Activated CD8-positive, alpha-beta T cell treated with anti-CD3 and anti-CD28 coated beads for 36 hours (primary cell): ENCODE measurements at places on chromosomes 12 and 14. TPM values are rescaled to one million over a fixed set of nuclear protein-coding genes. Genes with fewer than 3 reads are reported as not detected.

DNA sequence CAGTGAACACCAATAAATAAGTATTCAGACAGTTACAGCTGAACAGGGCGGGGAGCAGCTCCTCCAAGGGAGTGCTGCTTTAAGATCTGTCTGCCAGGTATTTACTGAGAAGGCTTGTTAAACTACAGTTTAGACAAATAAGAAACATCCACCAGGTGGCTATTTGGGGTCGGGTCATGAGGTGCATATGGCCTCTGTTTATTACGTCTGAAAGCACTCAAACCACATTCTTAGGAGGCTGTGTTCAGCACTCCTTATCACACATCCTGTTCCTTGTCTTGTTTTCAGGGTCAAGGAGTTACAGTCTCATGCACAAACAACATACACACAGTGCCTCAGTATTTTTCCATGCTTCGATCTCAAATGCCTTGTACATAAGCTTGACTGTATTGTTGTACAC lies 78.8 kb downstream of the KCNMB4 start:
- DNase-seq = no peak
- no peak overlapping the region for H3K4me3 ChIP-seq
- peaks cover 2% of the 10 kb centered on the region for H3K27me3 ChIP-seq
- no peaks in the 10 kb centered on the region for H3K4me1 ChIP-seq
- no peaks in the 10 kb centered on the region for H3K36me3 ChIP-seq
- no peak overlapping the region for H3K27ac ChIP-seq

GRCh38 chr12:22577667-22578066 lies 33.3 kb upstream of the C2CD5 start:
- no peak for DNase-seq
- no peak overlapping the region for H3K4me3 ChIP-seq
- no peaks in the 10 kb centered on the region for H3K36me3 ChIP-seq
- H3K4me1 ChIP-seq = no peaks in the 10 kb centered on the region
- peaks cover 1% of the 10 kb centered on the region for H3K27me3 ChIP-seq
- H3K27ac ChIP-seq = no peak overlapping the region

- H3K36me3 ChIP-seq = no peaks in the 10 kb centered on the region
- no peak overlapping the region for H3K27ac ChIP-seq
- H3K4me1 ChIP-seq = no peaks in the 10 kb centered on the region
Observed at GRCh38 chr12:109278912-109279311, 30.2 kb downstream of the FOXN4 start.

DNA sequence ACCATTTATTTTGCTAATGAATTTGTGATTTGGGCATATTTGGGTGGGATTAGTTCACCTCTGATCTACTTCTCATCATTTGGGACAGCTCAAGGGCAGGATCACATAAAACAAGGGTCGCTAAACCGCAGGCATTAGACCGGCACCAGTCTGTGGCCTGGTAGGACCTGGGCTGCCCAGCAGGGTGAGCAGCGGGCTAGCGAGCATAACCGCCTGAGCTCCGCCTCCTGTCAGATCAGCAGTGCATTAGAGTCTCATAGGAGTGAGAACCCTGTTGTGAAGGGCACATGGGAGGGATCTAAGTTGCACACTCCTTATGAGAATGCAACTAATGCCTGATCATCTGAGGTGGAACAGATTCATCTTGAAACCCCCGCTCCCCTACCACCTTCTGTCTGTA lies 785.3 kb downstream of the TRHDE start:
- no peaks in the 10 kb centered on the region for H3K4me1 ChIP-seq
- no peak overlapping the region for H3K27ac ChIP-seq
- H3K36me3 ChIP-seq = no peaks in the 10 kb centered on the region

DNA sequence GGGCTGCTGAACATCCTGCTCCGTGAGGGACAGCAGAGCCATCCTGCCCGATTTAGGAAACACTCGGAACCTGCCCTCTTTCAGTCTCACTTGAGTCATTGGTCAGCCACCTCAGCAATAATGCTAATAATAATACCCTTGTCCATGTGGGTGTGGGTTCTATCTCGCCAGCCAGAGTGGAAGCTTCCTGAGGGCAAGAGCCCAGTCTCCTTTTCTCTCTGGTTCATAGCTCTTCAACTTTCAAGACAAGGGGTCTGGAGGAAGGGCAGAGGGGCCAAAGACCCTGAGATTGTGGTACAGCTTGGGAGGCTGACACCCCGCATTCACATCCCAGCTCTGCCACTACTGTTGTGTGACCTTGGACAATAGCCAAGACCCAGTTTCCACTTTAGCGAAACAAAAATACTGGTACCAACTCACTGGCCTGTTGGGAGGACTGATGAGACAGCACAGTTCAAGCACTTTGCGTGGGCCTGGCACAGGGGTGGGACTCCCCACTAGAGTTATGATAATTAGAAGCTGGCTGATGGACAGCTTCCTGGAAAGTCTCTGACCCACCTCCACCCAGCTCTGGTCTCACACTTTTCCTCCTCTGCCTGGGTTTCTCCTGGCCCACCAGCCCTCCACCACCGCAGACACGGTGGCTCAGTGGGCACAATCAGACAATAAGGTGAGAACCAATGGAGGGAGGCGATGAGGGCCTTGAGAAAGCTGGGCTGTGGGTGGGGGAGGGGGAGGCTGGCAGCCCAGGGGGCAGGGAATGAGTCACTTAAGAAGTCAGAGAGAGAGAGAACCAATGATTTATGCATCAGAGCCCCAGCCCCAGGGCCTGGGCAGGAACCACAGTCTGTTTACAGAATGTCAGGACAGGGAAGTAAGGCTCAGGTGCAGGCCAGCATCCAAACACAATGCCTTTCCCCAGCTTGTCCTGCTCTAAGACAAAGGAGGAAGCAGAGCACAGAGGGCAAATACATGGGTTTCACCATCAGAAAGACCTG lies 9.6 kb downstream of the FAIM2 start:
- DNase-seq = peak; percentile 41
- peaks cover 2% of the 10 kb centered on the region for H3K4me1 ChIP-seq
- no peaks in the 10 kb centered on the region for H3K36me3 ChIP-seq

GRCh38 chr14:62308316-62308715 lies 546.1 kb downstream of the SNAPC1 start:
- no peaks in the 10 kb centered on the region for H3K36me3 ChIP-seq
- no peak overlapping the region for H3K4me3 ChIP-seq
- no peaks in the 10 kb centered on the region for H3K4me1 ChIP-seq
- no peaks in the 10 kb centered on the region for H3K27me3 ChIP-seq

DNA sequence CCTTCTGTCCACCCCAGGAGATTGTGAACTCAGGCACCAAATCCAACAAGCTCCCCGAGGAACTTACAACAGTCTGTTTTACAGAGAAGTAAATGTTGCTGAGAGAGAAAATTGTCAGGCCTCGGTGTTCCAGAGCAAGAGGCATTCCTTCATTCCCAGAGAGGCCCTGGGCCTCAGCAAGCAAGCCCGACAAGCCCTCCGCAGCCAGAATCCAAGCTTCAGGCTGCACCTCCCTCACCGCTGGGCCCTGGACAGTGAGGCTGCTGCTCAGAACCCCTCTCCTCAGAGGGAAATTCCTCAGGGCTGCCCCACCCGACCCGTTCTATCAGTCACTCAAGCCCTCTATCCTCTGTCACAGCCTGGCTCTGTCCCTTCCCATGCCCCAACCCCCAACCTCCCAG lies 56.4 kb downstream of the ZFP36L1 start:
- peak overlapping the region; percentile 43 for H3K27ac ChIP-seq
- H3K27me3 ChIP-seq = no peaks in the 10 kb centered on the region
- peaks cover 47% of the 10 kb centered on the region for H3K4me1 ChIP-seq
- DNase-seq = no peak
- H3K4me3 ChIP-seq = no peak overlapping the region
- H3K36me3 ChIP-seq = no peaks in the 10 kb centered on the region

GRCh38 chr14:75370416-75371205 lies 57.2 kb upstream of the JDP2 start:
- H3K27me3 ChIP-seq = peaks cover 4% of the 10 kb centered on the region
- DNase-seq = no peak
- H3K36me3 ChIP-seq = no peaks in the 10 kb centered on the region
- no peak overlapping the region for H3K27ac ChIP-seq
- peaks cover 2% of the 10 kb centered on the region for H3K4me1 ChIP-seq
- H3K4me3 ChIP-seq = no peak overlapping the region

GRCh38 chr14:85533861-85534291 lies 3.9 kb downstream of the FLRT2 start:
- no peak overlapping the region for H3K4me3 ChIP-seq
- H3K4me1 ChIP-seq = peaks cover 10% of the 10 kb centered on the region
- no peaks in the 10 kb centered on the region for H3K36me3 ChIP-seq
- peaks cover 66% of the 10 kb centered on the region for H3K27me3 ChIP-seq
- no peak for DNase-seq

- H3K4me3 ChIP-seq = no peak overlapping the region
- H3K4me1 ChIP-seq = no peaks in the 10 kb centered on the region
- H3K27me3 ChIP-seq = peaks cover 2% of the 10 kb centered on the region
- DNase-seq = no peak
- H3K36me3 ChIP-seq = no peaks in the 10 kb centered on the region
Observed at GRCh38 chr14:37859177-37859576, 263.7 kb downstream of the TTC6 start.

DNA sequence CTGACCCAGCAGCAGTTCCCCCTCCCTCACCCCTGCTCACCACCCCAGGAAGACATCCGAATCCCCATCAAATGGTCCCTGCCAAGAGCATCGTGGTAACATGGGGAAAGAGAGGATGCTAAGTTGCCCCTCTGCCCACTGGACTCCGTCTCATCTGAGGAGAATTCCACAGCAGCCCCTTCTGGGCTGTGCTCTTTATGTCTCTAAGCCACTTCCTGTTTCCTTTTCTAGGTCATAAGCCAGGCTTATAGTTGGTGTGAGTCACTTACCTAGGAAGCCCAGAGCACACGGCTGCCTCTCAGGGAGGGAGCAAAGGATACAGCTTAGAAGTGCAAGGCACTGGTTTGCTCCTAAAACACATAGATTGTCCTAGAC lies 76.0 kb downstream of the VCPKMT start:
- H3K4me1 ChIP-seq = peaks cover 68% of the 10 kb centered on the region
- peak overlapping the region; percentile 97 for H3K27ac ChIP-seq
- DNase-seq = peak; percentile 57
- H3K27me3 ChIP-seq = no peaks in the 10 kb centered on the region
- peaks cover 35% of the 10 kb centered on the region for H3K36me3 ChIP-seq

DNA sequence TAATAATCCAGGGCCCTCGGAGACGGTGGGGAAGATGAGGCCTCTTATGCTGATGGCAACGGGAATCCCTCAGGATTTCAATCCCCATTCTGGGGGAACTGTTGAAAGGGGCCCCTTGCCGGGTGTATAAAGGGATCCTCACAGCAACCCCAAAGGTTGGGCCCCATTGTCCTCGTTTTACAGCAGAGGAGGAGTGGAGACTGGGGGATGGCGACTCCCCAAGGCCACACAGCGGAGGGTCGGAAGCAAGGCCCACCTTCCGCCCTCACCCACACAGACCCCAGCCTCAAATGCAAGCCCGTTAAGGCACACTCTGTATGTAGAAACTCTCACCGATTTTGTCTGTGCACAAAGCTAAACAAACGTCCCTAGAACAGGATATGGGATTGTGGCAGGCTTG lies 327.9 kb upstream of the DIO3 start:
- DNase-seq = no peak
- no peaks in the 10 kb centered on the region for H3K4me1 ChIP-seq
- no peak overlapping the region for H3K4me3 ChIP-seq
- no peaks in the 10 kb centered on the region for H3K36me3 ChIP-seq
- no peak overlapping the region for H3K27ac ChIP-seq

DNA sequence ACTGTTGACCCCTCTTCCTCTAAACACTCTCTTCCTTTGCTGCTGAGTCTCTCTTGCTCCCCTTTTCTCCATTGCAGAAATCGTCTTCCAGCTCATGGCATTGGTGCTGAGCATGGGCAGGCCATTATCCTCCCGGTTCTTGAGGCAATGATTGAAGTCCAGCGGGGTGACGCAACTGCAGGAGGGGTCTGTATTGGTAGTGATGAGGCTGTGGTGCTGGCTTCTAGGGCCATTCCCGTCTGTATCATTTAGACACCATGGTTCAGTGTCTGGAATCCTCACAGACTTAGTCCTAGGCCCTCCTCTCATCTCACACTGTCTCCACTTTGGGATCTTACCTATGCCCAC lies 720 bp upstream of the SLC22A17 start:
- H3K4me1 ChIP-seq = peaks cover 4% of the 10 kb centered on the region
- no peaks in the 10 kb centered on the region for H3K36me3 ChIP-seq
- no peak for DNase-seq
- H3K27me3 ChIP-seq = peaks cover 35% of the 10 kb centered on the region

GRCh38 chr12:6215932-6216494 lies 15.8 kb downstream of the CD9 start:
- no peak for DNase-seq
- H3K4me1 ChIP-seq = peaks cover 29% of the 10 kb centered on the region
- no peak overlapping the region for H3K27ac ChIP-seq
- H3K4me3 ChIP-seq = no peak overlapping the region
- H3K36me3 ChIP-seq = no peaks in the 10 kb centered on the region

GRCh38 chr12:21849878-21850277 lies 75.4 kb upstream of the KCNJ8 start:
- H3K4me1 ChIP-seq = no peaks in the 10 kb centered on the region
- H3K4me3 ChIP-seq = no peak overlapping the region
- DNase-seq = no peak
- H3K27me3 ChIP-seq = peaks cover 3% of the 10 kb centered on the region
- H3K27ac ChIP-seq = no peak overlapping the region

GRCh38 chr12:116880817-116881324 lies 370 bp downstream of the HRK start:
- DNase-seq = peak; percentile 49
- no peaks in the 10 kb centered on the region for H3K36me3 ChIP-seq
- peaks cover 66% of the 10 kb centered on the region for H3K27me3 ChIP-seq
- peak overlapping the region; percentile 69 for H3K4me3 ChIP-seq
- no peak overlapping the region for H3K27ac ChIP-seq

DNA sequence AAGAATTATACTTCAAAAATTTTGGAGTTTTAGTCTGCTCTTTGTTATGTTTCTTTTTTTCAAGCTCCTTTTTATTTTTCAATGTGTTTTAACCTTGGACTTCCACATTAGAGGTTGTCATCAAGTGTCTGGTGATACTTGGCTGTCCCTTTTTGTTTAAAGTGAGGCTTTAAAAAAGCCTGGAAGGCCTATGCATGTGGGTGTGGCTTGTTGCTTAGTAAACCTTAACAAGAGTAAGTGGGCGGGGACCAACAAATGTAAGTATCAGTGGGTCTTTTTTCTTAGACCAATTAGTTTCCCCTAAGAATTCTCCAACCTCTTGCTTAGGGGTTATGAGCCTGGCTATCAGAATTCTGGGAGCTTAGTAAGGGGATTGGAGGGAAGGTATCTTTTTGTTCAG lies 26.4 kb downstream of the HCFC2 start:
- no peak for DNase-seq
- no peaks in the 10 kb centered on the region for H3K27me3 ChIP-seq
- peaks cover 15% of the 10 kb centered on the region for H3K36me3 ChIP-seq
- peaks cover 2% of the 10 kb centered on the region for H3K4me1 ChIP-seq
- H3K27ac ChIP-seq = no peak overlapping the region

- no peaks in the 10 kb centered on the region for H3K36me3 ChIP-seq
- no peak overlapping the region for H3K4me3 ChIP-seq
- H3K4me1 ChIP-seq = peaks cover 12% of the 10 kb centered on the region
- no peak overlapping the region for H3K27ac ChIP-seq
- no peaks in the 10 kb centered on the region for H3K27me3 ChIP-seq
- DNase-seq = no peak
Observed at GRCh38 chr12:104410326-104410725, 46.4 kb upstream of the CHST11 start.

PLBD1 gene
- total RNA-seq = 0.14 TPM

HNRNPC gene
- total RNA-seq = 1,115 TPM

TOMM20L gene
- not detected for total RNA-seq

TIMELESS gene
- 49.2 TPM for total RNA-seq
